CD4-positive, alpha-beta memory T cell (primary cell): ENCODE measurements at places on chromosomes 6 and 20. TPM values are rescaled to one million over a fixed set of nuclear protein-coding genes. Genes with fewer than 3 reads are reported as not detected.

Gene GNAS-AS1
- 0.94 TPM for total RNA-seq

Gene SLC13A3
- total RNA-seq: 0.36 TPM

DNA sequence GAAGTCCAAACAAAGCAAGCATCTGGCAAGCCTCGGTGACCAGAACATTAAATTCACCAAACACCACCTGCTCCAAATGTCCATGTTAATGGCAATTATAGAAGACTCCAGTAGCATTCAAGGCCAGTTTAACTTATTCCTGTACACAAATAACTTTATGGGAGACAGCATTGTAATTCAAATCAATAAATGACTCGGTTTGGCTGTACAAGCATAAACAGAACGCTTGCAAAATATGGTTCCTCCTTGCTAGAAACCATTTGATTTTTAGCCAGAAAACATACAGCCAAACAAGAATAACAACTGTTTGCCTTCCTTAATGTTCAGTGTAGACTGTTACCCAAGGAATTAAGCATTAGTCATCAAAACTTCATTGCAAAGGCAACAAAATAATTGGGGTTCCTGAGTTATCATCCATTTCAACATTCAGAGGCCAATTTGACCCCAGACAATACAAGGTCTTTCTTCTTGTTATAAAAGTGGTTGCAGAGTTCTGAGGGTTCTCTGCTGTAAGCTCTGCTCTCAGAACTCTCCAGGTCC is 125.1 kb downstream of the BFSP1 start:
- no peaks in the 10 kb centered on the region for H3K36me3 ChIP-seq
- no peak overlapping the region for H3K4me3 ChIP-seq
- no peak overlapping the region for H3K27ac ChIP-seq
- no peak for DNase-seq
- H3K27me3 ChIP-seq: peaks cover 3% of the 10 kb centered on the region

DNA sequence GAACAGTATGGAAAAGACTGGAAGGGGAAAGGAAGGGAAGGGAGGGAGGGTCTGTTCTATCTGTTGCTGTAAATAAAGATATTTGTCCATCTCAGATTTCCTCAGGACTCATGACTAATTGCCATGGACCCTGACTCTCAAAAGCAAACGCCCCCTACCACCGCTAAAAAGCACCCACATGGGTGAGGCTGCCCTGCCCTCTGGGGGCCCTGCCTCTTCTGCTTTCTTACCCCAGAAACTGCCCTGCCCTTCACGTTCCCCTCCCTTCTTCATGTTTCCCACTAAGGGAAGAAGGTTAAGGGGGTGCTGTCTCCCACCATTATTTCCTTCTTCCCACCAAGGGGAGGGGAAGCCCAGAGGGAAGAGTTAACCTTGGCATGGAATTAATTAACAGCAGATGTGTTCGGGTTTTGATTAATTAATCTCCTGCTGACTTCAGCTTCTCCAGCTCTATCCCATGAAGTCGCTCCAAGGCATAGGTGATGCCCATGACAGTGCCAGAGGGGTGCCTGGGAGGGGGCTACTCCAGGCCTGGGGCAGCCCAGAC is 16.0 kb downstream of the MDFI start:
- no peaks in the 10 kb centered on the region for H3K27me3 ChIP-seq
- DNase-seq: no peak
- no peaks in the 10 kb centered on the region for H3K4me1 ChIP-seq
- H3K36me3 ChIP-seq: no peaks in the 10 kb centered on the region
- no peak overlapping the region for H3K27ac ChIP-seq

DNA sequence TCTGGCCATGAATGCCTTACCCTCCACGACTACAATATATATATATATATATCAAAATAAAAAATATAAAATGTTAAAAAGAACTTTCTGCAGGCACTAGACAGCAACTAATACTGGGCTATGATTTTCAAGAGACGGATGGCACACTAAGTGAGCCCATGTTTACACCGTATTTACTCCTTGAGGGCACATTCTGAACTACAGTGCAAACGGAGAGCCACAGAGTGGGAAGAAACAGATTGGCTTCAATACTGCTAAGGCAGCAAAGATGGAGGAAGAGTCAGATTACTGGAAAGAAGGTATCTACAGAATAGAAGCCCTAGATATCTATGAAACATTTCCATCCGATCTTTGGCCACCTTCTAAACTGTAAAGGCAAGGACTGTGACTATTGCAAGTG is 330.3 kb downstream of the HTR1B start:
- no peaks in the 10 kb centered on the region for H3K27me3 ChIP-seq
- no peak for DNase-seq
- no peaks in the 10 kb centered on the region for H3K4me1 ChIP-seq
- no peak overlapping the region for H3K4me3 ChIP-seq
- H3K36me3 ChIP-seq: no peaks in the 10 kb centered on the region
- H3K27ac ChIP-seq: no peak overlapping the region

- no peaks in the 10 kb centered on the region for H3K27me3 ChIP-seq
- peaks cover 24% of the 10 kb centered on the region for H3K36me3 ChIP-seq
- H3K27ac ChIP-seq: peak overlapping the region; percentile 94
- peak overlapping the region; percentile 83 for H3K4me3 ChIP-seq
Observed at GRCh38 chr6:159762681-159763293, 942 bp downstream of the ACAT2 start.

Gene SNAP25
- total RNA-seq: not detected

GRCh38 chr6:47964969-47965368 is 146.0 kb downstream of the PTCHD4 start:
- no peaks in the 10 kb centered on the region for H3K36me3 ChIP-seq
- no peak overlapping the region for H3K4me3 ChIP-seq
- no peak overlapping the region for H3K27ac ChIP-seq
- no peaks in the 10 kb centered on the region for H3K4me1 ChIP-seq
- no peaks in the 10 kb centered on the region for H3K27me3 ChIP-seq
- DNase-seq: no peak

- no peaks in the 10 kb centered on the region for H3K4me1 ChIP-seq
- no peak overlapping the region for H3K27ac ChIP-seq
- DNase-seq: no peak
- peaks cover 8% of the 10 kb centered on the region for H3K27me3 ChIP-seq
Observed at GRCh38 chr6:101396548-101397173, 3.2 kb downstream of the GRIK2 start.

DNA sequence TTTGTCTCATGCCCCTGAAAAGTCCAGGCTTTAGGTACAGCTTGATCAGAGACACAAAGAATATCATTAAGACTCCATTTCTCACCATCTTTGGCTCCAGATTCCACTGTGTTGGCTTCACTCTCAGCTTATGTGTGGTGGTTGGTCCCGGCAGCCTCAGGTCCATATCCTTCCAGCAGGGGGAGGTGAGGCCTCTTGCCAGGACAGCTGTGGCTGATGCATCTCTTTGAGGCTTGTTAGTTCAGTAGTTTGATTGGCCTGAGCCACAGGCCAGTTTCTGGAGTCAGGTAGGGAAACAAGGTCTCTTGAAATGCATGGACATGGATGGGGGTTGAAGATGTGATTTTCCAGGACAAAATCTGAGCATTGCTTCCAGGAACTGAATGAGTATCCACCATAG is 62.4 kb downstream of the JAG1 start:
- H3K27ac ChIP-seq: no peak overlapping the region
- H3K36me3 ChIP-seq: no peaks in the 10 kb centered on the region
- H3K27me3 ChIP-seq: no peaks in the 10 kb centered on the region
- no peaks in the 10 kb centered on the region for H3K4me1 ChIP-seq
- H3K4me3 ChIP-seq: no peak overlapping the region

DNA sequence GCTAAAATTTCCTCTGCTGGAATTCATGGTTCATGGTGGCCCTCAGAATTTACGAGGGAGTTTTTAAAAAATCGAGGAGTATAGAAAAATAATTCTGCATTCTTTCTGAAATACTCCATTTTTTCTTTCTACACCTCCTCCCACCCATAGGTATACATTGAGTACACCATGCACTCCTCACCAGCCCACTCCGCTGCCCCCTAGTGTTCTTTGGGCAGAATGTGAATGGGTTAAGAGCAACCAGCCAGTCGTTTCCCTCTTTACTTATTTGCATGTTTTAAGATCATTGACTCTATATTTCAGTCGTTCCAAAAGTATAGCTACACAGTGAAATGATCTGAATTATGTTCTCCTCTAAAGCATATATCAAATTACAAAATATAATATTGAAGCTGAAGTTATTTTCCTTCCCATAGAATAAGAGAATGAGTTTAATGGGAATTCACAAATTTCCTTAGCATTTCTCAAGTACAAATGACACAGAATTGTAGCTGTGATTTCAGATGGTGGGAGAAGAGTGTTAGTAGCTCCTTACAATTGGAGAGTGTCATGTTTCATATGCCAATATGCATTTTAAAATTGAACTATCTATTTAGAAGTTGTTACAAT is 977.7 kb upstream of the SLC35B3 start:
- no peaks in the 10 kb centered on the region for H3K27me3 ChIP-seq
- H3K27ac ChIP-seq: no peak overlapping the region
- no peaks in the 10 kb centered on the region for H3K36me3 ChIP-seq

Gene SLC35D3
- not detected for total RNA-seq

DNA sequence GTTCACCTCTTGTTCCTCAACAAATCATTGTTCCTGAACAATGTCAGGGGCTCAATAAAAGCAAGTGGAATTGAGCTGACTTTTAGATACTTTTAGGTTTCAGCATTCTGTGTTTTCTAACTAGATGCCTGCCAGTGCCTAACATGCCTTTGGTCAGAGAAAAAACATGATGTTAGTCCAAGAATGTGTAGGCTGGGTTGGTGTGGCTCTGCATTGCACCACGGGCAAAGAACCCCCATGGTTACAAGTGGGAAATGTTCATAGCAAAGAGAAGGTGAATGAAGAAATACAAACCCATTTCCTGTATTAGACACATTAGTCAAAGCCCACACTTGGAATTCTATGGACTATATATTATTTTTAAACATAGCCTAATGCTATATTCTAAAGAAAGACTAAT is 193.3 kb downstream of the TMEM200A start:
- no peaks in the 10 kb centered on the region for H3K27me3 ChIP-seq
- no peaks in the 10 kb centered on the region for H3K36me3 ChIP-seq
- H3K4me3 ChIP-seq: no peak overlapping the region
- no peak overlapping the region for H3K27ac ChIP-seq
- peaks cover 8% of the 10 kb centered on the region for H3K4me1 ChIP-seq
- no peak for DNase-seq

Gene ACTL10
- 6.0 TPM for total RNA-seq

DNA sequence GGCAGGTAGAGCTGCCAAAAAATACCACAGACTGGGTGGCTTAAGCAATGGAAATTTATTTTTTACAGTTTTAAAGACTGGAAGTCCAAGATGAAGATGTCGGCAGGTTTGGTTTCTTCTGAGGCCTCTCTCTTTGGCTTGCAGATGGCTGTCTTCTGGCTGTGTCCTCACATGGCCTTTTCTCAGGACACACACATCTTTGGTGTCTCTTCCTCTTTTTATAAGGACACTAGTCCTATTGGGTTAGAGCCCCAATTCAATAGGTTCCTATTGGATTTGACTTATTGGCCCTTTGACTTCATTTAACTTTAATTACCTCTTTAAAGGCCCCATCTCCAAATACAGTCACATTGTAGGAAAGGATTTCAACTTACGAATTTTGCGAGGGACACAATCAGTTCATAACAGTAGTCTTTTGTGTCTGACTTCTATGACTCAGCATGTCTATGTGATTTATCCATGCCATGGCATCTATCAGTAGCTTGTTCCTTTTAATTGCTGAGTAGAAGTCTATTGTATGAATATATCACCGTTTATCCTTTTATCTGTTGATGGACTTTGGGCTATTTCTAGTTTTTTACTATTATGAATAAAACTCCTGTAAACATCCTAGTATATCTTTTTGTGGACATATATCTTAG is 11.0 kb upstream of the TCP11 start:
- no peak overlapping the region for H3K4me3 ChIP-seq
- H3K27me3 ChIP-seq: no peaks in the 10 kb centered on the region
- H3K4me1 ChIP-seq: no peaks in the 10 kb centered on the region
- no peak overlapping the region for H3K27ac ChIP-seq
- DNase-seq: no peak

GRCh38 chr6:156033598-156033997 is 578.0 kb upstream of the NOX3 start:
- H3K27me3 ChIP-seq: no peaks in the 10 kb centered on the region
- no peak overlapping the region for H3K27ac ChIP-seq
- no peaks in the 10 kb centered on the region for H3K36me3 ChIP-seq
- no peaks in the 10 kb centered on the region for H3K4me1 ChIP-seq
- no peak for DNase-seq

- no peaks in the 10 kb centered on the region for H3K36me3 ChIP-seq
- no peak overlapping the region for H3K27ac ChIP-seq
- no peak for DNase-seq
Observed at GRCh38 chr20:49585585-49586245, 17.8 kb upstream of the PTGIS start.

DNA sequence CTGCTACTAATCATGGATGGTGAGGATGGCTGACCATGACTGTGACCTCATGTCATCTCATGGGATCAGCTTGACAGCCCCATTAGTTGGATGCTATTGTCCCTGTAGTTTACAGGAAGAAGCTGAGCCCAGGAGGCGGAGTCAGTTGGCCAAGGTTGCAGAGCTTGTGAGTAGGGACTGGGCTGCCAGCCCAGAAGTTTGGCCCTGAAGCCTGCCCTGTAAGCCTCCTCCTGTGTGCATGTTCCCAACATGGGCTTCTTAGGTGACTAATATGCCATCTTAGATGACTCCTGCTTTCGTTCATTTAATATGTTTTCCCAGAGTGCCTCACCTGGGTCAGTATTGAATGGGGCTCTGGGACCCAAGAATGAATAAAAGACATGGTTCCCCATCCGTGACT is 6.9 kb downstream of the EDN3 start:
- H3K27ac ChIP-seq: no peak overlapping the region
- H3K4me3 ChIP-seq: no peak overlapping the region
- no peaks in the 10 kb centered on the region for H3K27me3 ChIP-seq
- H3K4me1 ChIP-seq: peaks cover 14% of the 10 kb centered on the region

Gene CST2
- not detected for total RNA-seq

DNA sequence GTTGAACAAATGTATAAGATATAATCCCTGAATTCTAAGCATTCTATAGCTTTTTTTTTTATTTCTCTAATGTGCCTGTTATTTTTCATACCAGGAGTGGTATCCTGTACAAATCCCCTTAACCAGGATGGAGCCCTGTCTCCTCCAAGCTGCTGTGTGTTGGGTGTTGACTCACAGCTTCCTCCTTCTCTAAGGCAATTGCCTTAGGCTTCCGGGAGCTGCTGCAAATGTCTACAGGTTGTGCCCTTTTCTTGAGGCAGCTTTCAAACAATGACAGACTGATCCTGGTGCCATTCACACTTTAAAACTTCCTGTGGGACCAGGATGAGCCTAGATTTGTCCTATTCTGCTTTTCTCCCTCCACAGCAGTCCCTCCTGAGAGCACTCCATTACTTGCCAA is 173.2 kb downstream of the BTBD3 start:
- no peak overlapping the region for H3K4me3 ChIP-seq
- DNase-seq: no peak
- H3K27ac ChIP-seq: no peak overlapping the region
- no peaks in the 10 kb centered on the region for H3K36me3 ChIP-seq

GRCh38 chr6:46795816-46796215 is 2.6 kb downstream of the MEP1A start:
- DNase-seq: no peak
- H3K4me3 ChIP-seq: no peak overlapping the region
- H3K4me1 ChIP-seq: no peaks in the 10 kb centered on the region
- no peak overlapping the region for H3K27ac ChIP-seq
- H3K36me3 ChIP-seq: no peaks in the 10 kb centered on the region

- no peak overlapping the region for H3K4me3 ChIP-seq
- H3K27ac ChIP-seq: no peak overlapping the region
- no peaks in the 10 kb centered on the region for H3K36me3 ChIP-seq
- H3K27me3 ChIP-seq: no peaks in the 10 kb centered on the region
- DNase-seq: no peak
Observed at GRCh38 chr6:70424291-70424690, 11.0 kb downstream of the FAM135A start.

- DNase-seq: no peak
- H3K36me3 ChIP-seq: no peaks in the 10 kb centered on the region
- no peaks in the 10 kb centered on the region for H3K4me1 ChIP-seq
- H3K27ac ChIP-seq: no peak overlapping the region
- H3K27me3 ChIP-seq: no peaks in the 10 kb centered on the region
Observed at GRCh38 chr6:152554851-152555250, 82.3 kb downstream of the SYNE1 start.
